Muscle of arm (tissue), 14 donors: ENCODE measurements at places on chromosomes 3 and 15. TPM values are rescaled to one million over a fixed set of nuclear protein-coding genes. Genes with fewer than 3 reads are reported as not detected.

Gene RHOV
- 0.38 TPM for polyA plus RNA-seq

Gene GHSR
- polyA plus RNA-seq: not detected

Gene HTR3E
- polyA plus RNA-seq: 0.21 TPM

- no peak for DNase-seq
Observed at GRCh38 chr3:13037458-13038117, 35.6 kb downstream of the IQSEC1 start.

DNA sequence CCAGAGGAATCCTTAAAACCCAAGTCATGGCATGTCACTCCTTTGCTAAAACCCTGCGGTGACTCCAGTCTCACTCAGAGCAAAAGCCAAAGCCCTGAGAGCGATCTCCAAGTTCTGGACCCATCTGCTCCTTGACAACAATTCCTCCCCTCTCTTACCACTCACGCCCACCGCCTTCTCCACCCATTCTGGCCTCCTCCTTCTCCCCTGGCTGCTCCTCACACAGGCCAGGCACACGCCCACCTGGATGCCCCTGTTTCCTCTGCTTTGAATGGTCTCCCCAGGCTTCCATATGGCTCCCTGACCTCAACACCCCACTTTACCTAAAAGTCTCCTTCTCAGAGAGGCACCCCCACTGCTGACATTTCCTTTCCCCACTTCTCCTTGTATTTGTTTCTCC lies 146.1 kb upstream of the LINGO1 start:
- no peak for DNase-seq

DNA sequence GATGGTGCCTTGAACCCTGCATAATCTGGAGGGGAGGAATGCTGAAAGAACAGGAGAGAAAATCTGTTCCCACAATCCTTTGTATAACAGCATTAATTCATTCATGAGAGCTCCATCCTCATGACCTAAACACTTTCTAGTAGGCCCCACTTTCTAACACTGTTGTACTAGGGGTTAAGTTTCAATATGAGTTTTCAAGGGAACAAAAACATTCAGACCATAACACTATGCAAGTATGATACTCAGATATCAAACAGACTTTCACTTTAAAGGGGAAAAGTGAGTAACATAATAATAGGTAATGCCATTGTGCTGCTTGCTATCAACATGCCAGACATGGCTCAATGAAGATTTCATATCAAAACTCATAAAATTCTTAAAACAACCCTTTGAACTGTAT lies 32.4 kb upstream of the PLSCR2 start:
- no peak for DNase-seq

- no peak for DNase-seq
Observed at GRCh38 chr15:56910801-56911200, 7.6 kb upstream of the TCF12 start.

DNA sequence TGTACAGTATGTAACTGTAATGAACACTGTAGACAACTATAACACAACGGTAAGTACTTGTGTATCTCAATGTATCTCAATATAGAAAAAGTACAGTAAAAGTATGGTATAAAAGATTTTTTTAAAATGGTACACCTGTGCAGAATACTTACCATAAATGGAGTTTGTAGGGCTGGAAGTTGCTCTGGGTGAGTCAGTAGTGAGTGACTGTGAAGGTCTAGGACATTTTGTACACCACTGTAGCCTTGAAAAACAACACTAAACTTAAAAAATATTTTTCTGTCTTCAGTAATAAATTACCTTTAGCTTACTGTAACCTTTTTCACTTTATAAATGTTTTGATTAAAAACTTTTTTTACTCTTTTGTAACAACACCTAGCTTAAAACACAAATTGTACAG lies 142.9 kb downstream of the ATG7 start:
- no peak for DNase-seq

DNA sequence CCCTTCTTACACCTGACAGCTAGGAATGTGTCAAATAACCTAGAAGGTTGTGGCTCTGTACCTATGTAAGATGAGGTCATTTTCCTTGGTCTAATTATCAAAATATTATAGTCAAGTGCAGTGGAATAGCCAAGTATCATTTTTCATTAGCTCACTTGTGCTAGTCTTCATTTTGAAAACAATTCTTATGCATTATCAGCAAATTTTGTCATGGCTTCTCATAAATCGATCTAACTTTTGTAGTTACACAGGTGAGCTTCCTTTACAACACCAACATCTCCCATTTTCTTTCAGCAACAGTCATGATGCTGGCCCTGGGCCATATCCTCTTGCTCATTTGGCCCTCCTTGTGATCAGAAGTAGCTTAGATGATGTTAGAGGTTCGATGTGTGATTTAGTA lies 10.3 kb downstream of the TXNRD3 start:
- DNase-seq: no peak

- DNase-seq: no peak
Observed at GRCh38 chr3:113496924-113497323, 18.0 kb downstream of the SPICE1 start.

GRCh38 chr3:126081618-126082361 lies 2.1 kb downstream of the SLC41A3 start:
- no peak for DNase-seq
